Memory B cell (primary cell): ENCODE measurements at places on chromosomes 2 and 18.

GRCh38 chr2:233380995-233381637 lies 26.8 kb downstream of the DGKD start:
- no peak for DNase-seq

DNA sequence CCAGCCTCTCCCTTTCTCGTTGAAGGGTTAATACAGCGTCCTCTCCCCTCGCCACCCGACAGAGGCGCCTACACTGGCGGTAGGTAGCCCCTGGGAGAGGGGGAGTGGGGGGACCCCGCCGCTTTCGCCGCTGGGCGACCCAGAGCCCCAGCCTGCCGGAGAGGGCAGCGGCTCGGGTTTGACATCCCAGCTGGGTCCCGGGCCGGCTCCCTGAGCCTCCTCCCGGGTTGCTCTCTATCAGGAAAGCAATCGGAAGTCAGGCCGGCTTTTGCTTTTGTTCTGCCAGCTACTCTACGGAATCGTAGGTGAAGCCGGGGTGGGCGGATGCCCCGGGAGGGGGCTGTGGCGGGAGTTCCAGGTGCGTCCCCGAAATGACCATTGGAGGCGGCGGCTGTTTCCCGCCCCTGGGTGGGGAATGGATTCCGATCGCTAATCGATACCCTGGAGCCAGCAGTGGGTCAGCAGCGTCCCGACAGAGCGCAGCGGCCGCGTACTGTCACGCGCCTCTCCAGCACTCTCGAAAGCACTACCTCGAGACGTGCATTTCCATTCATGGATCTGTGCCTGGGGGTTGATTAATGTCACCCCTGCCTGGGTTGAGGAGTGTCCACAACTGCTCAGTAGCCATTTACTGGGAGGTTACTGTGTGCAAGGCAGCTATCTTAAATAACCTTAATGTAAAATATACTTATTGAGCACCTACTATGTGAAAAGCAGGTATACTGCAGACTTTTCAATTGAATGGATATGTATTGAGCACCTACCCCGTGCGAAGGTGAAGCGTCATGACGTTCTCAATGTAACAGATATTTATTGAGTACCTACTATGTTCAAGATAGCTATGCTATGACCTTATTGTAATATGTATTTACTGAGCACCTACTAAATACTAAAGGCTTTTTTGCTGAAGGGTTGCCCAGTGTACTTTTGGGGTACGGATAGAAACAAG lies 1.1 kb downstream of the MAPK4 start:
- DNase-seq: no peak

GRCh38 chr18:45110577-45111501 lies 430.2 kb downstream of the SETBP1 start:
- DNase-seq: no peak

DNA sequence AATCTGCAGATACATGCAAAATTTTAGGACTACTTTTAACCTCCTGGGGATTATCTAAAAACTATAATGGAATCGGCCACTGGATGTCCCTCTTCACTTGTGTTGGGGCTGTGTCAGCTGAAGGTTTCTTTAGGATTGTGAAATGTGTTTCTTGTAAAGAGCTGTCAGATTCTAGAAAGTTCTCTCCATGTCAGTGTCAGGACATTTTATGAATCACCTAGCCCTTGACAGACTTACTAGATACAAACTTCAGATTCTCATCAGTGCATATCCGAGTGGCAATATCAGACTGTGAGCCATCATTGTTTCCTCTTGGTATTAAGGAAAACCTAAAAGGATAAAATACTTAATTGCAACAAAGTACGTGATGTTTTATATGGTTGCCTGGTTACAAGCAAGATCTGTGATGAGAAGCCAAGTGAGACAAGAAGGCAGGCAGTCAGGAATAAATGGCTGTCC lies 107.3 kb downstream of the CPS1 start:
- DNase-seq: no peak

GRCh38 chr2:82790206-82791021 lies 1668.7 kb downstream of the SUCLG1 start:
- DNase-seq: no peak

GRCh38 chr18:5900262-5900661 lies 4.9 kb upstream of the TMEM200C start:
- DNase-seq: no peak

DNA sequence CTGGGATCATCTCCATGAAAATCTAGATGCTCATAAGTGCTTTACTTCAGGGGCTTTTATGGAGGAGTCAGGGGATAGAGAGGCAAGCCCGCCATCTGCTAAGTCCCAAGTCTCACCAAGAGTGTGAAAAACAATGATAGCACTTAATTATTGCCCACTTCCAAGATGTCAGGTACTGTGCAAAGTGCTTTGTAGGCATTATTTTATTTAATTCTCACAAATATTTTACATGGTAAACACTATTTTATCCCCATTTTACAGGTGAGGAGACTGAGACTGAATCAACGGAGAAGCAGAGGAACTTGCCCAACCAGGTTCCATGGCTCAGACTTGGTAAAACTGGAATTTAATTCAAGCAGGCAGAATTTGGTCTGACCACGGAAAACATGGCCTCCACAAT lies 147.5 kb downstream of the ACKR3 start:
- DNase-seq: no peak

- DNase-seq: no peak
Observed at GRCh38 chr18:74652392-74652988, 54.8 kb downstream of the ZNF407 start.

DNA sequence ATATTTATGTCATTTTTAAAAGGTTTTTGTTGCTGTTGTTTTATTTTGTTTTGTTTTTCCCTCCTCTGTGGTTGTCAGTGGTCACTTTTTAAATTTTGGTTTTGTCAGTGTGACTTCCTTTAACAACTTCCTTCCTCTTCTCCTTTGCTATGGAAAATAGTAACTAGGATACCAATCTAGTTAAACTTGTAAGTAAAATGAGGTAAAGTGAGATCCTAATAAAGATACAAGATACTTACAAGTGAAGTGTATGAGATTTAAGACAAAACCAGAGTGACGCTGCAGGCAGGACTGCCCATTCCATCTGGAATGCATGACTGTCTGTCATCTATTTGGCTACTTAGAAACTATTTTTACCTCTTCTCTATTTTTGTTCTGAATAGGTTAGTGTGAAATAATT lies 30.6 kb upstream of the CREB1 start:
- no peak for DNase-seq

DNA sequence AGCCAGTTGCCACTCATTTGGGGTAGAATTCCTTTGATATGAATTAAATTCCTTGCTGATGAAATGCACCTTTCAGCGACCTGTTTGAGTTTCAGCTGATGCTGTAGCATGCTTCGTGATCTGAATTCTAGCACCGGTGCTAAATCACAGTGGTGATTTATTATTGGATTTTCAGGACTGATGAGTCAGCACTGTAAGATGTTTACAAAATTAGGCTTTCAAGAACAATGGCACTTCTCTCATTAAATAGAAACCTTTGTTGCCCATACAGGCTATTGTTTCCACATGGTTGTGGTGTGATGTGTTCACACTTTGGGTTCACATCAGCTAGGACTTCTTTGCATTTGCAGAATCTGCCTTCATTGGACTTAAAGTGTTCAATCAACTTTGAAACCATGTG lies 687.7 kb downstream of the ARHGAP15 start:
- no peak for DNase-seq

GRCh38 chr18:45664824-45665763 lies 49.8 kb downstream of the SLC14A2 start:
- DNase-seq: peak; percentile 66

- no peak for DNase-seq
Observed at GRCh38 chr18:51655327-51655698, 457.8 kb upstream of the MEX3C start.

DNA sequence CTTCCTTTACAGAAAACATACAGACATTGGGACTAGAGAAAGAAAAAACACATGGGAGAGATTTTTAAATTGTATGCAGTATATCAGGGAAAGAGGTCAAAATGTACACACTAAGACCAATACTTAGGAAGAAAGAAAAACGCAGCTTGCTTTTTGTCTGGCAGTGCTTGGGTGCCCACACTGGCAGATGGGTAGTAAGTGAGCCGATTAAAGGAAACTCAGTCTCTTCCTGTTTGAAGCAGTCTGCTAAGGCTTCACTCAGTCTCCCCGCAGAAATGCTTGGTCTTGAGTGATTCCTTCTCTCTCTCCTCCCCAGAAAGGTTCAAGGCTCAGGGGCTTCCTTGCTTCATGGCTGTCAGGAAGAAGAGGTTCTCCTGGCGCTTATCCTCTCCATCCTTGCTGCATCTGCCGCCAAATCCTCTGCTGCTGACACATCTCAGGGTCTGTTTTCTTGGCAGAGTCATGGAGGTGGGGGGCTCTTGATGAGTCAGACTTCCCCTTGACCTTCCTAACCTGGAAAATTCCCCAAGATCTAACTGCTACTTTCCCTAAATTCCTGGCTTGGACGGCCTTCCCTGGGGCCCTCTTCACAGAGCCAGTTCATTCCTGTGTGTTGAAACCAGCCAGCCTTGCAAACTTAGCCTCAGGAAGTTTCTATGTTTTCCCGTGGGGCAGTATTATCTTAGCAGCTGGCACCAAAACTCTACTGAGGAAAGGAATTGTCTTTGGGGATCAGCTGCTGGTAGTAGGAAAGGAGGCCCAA lies 10.5 kb upstream of the TMSB10 start:
- DNase-seq: no peak

GRCh38 chr2:11553661-11554398 lies 20.0 kb downstream of the GREB1 start:
- no peak for DNase-seq

DNA sequence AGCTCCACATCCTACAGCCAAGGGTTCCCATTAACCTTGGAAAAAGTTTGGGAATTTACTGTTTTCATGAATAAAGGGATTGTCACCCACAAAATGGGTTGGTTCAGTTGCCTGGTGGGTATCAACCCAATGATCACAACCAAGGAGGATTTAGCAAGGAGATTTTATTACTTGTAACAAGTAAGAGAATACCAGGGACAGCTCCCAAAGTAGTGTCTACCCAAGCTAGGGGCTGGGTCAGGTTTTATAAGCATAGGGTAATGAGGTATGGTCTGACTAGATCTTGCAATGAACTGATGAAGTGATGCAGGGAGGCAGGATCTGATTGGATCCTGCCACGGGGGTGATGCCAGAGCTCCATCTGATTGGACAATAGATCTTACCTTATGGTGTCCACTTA lies 681.8 kb downstream of the SLC4A3 start:
- DNase-seq: no peak

DNA sequence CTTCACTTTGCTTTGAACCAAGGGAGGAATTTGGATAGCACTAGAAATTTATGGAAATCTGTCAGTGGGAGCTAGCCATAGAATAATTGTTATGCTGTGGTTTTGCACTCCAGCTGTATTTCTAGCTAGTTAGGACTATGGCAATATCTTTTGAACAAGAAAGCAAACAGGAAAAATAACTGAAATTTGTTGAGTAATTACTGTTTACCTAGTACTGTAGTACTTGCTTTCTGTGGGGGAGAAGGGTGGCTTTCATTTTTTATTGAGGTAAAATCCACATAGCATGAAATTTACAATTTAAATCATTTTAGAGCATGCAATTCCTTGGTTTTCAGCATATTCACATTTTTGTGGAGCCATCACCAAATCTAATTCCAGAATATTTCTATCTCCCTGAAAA lies 28.4 kb downstream of the MBD5 start:
- DNase-seq: no peak

GRCh38 chr2:67289921-67290371 lies 107.2 kb upstream of the ETAA1 start:
- DNase-seq: no peak

DNA sequence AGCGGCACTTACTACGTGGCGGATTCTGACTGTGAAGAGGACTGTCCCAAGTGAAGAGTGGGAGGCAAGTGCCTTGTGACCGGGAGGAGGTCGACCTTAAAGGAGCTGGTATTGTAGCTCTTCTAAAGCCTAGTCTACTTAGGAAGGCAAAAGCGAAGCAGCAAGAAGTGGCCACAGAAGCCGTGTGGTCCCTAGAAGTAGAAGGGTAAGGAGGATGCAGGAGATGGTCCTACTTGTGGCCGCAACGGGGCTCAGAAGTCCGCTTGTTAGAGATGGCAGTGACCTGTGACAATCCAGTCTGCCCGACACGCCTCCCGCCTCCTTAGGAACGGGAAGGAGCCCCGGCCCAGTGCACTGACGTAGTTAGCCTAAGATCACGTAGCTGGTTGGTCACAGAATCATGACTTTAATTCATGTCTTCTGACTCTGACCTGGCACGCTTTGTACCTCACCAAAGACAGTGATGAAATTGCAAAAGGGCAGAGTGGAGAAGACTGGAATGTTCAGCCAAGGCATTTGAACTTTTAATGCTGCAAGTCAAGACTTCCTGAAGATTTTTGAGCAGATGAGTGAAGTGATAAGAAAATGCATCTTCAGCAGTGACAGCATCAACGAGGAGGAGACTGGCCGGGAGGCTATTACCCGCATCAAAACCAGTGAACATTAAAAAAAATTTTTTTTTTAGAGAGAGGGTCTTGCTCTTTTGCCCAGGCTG lies 749 bp upstream of the EIF2AK3 start:
- DNase-seq: peak; percentile 75

DNA sequence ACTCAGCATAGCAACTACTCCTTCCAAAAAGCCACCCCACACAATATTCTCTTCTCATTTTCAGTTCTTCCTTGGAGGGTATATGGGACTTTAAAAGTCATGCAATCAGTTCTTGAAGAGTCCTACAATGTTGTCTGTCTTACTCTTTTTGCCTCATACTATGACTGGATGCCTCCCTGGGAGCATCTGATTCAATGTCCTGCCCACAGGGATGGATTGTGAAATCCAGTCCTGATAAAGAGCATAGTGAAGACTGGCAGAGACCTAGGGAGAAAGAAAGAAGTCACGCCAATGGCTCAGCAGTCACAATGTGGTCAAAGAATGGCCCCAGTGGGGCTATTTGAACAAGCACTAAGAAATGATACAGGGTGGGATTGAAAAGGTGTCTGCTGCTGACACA lies 155.1 kb upstream of the SERPINE2 start:
- DNase-seq: no peak

DNA sequence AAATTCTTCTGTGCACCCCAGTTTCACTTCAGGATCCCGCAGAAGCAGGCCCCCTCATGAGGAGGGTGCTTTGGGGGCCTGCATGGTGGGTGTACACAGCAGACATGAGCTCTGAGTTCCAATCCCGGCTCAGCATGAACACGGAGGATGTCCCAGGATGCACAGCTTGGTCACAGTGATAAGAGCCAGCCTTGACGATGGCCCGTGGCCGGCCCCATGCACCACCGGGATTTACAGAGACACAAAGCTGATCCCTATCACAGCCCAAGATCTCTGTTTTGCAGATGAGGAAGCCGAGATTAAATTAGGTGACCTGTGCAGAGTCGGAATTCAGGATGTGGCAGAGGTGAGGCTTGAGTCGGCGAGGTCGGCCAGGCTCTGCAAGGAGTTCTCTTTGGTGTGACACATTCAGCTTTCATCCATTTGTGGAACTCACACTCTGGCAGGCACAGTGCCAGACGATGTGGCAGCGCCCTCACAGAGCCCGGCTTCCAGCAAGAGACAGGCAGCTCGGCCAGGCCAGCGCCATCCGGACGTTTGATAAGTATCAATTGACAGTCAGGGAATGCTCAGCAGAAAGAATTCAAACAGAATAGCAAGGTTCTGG lies 456.3 kb upstream of the MYT1L start:
- no peak for DNase-seq

DNA sequence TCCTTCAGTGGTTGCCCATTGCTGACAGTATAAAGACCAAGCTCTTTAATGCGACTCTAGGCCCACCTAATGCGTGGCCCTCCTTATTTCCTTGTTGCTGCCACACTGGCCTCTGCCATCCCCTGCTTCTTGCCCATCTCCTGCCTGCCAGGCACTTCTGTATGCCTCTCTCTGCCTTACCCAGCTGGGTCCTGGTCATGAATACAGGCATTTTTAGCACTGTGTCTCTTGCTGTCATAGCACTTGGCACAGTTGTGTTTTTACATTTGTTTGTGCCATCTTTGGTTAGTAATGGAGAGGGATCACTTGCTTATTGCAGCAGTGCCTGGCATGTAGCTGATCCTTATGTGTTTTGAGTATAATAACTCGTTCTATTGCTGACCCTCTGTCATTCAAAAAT lies 38.7 kb downstream of the MAP4K4 start:
- DNase-seq: no peak
